Right lung (tissue), 10 donors: ENCODE measurements at places on chromosomes 7 and 10. TPM values are rescaled to one million over a fixed set of nuclear protein-coding genes. Genes with fewer than 3 reads are reported as not detected.

EBF3 gene
- 1.7 TPM for polyA plus RNA-seq

ABLIM1 gene
- polyA plus RNA-seq = 63.6 TPM

PTF1A gene
- not detected for polyA plus RNA-seq

THNSL1 gene
- 12.4 TPM for polyA plus RNA-seq

HOXA3 gene
- 36.6 TPM for polyA plus RNA-seq

GPR85 gene
- polyA plus RNA-seq = 2.7 TPM

DNA sequence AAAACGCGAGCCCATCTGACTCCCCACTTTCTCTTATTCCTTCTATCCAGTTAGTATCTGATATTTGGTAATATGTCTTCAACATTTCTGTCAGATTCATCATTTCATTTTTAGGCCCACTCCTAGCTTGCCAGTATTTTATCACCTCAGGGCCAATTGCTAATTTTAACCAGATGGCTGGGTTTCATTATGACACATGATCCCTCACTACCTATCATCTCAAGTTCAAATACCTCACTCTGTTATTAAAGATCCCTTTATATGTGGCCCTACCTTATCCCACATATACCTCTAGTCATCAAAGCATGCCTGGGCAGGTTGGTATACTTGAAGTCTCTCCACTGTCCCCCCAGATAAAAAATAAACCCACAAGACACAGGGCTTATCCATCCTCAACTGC, 104.9 kb downstream of the RNLS start:
- DNase-seq = no peak

DNA sequence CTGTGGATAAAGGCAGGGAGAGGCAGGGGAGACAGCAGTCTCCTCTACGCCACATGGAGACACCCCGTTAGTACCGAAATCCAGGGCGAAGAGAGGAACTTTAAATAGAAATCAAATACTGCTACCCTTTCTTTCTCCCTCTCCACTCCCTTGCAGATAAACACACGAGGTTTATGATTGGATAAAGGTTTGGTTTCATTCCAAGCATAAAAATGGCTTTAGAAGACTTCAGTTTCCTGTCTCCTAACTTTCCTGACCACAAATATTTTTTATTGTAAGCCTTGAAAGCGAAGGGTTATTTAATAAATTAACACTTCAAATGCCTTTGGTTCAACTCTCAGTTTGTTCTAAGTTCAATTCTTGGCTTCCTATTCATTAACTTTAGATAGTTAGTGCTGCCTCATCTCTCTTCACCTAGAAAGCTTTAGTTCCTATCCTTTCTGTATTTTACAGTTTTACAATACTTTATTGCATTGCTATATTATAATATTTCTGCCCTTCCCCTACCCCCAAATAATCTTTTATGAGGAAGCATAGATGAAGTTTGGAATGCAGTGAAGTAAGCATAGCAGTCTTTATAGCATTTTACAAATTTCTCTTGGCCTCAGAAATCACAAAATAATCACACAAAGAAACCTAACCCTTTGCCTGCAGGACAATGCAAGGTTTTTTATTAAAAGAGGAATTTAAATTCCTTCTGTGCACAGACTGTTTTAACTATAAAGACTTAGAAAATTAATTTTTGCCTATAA, 31.5 kb upstream of the ARID5B start:
- no peak for DNase-seq

DNA sequence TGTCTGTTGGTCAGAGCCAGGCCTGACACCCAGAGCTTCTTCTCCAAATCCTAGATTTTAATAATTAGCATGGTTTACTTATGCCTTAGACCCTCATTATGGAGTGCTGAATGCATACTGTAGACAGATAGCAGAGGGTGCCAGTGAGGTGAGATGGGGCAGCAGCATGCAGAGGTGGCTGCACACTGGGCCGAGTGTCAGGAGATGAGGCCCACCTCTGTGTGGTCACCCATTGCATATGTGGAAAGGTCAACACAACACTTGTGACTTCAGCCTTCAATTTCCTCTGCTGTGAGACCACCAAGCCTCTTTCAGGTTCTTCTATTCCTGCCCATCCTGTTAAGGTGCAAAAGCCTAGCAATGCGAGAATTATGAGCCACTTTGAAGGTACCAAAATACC, 39.7 kb upstream of the NMT2 start:
- DNase-seq = no peak

- no peak for DNase-seq
Measured at GRCh38 chr10:63641799-63642198, 120.6 kb downstream of the REEP3 start.

GRCh38 chr10:69908124-69908523, 106.4 kb downstream of the COL13A1 start:
- no peak for DNase-seq

DNA sequence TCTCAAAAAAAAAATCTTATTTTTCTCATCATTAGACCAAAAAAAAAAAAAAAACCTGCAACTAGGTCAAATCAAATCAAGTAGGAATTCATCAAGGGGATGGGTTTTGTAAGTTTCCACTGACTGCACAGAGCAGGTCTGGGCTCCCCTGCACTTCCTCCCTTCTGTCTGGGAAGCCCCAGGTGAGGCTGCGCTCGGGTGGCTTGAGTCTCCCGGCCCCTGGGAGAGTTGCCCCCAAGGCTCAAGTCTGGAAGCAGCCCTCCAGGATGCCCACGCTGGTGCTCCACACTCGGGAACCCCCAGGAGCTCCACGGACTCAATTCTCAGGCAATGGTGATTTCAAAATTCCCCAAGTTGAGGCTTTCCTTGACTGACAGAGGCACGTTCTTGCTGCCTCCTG, 41.7 kb upstream of the RBM33 start:
- DNase-seq = no peak

- no peak for DNase-seq
Measured at GRCh38 chr10:90286941-90287340, 570.9 kb downstream of the HTR7 start.

DNA sequence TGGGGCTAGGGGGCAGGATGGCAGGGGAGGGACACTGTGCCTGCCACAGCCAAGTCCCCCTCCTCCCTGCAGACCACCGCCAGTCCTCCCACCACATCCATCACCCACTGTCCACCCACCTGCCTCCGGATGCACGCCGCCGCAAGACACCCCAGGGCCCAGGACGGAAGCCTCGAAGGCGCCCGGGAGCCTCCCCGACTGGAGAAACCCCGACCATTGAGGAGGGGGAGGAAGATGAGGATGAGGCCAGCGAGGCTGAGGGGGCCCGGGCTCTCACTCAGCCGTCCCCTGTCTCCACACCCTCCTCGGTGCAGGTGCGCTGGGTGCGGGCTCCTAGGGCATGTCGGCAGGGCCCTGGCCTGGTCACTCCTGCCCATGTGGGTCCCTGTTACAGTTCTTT, 5.1 kb downstream of the SLC4A2 start:
- no peak for DNase-seq

GRCh38 chr10:123275136-123275564, 120.9 kb downstream of the BUB3 start:
- no peak for DNase-seq

GRCh38 chr7:28613262-28613661, 200.9 kb downstream of the CREB5 start:
- no peak for DNase-seq

DNA sequence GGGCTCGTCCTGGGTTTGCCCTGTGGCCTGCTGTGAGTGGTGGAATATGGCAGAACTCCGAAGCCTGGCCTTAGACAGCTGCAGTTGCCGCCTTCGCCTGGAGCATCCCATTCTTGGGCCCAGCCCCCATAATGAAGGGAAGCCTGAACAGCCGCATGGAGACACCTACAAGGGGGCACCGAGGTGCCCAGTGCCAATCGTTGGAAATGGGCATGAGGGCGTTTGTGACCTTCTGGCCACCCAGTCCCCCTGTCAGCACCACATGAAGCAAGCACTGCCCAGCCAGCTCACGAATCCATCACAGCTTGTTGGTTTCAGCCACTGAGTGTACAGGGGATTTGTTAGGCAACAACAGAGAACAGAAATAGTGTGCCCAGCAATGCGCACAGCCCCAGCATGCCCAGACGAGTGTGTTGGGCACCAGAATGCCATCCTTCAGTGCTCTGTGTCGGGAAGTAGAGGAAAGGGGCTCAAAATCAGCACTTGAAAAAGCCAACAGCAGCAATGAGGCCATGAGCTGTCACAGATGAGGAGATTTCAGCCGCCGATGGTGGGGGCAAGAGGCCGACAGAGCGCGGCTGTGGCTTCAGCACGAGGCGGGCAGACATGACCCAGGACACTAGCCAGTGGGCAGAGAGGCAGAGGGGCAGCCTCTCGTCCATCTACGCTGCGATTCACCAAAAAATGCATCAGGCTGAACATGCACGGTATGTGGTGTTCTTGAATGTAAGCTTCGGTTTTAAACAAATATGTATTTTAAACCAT, 91.2 kb downstream of the TNS3 start:
- DNase-seq = no peak

DNA sequence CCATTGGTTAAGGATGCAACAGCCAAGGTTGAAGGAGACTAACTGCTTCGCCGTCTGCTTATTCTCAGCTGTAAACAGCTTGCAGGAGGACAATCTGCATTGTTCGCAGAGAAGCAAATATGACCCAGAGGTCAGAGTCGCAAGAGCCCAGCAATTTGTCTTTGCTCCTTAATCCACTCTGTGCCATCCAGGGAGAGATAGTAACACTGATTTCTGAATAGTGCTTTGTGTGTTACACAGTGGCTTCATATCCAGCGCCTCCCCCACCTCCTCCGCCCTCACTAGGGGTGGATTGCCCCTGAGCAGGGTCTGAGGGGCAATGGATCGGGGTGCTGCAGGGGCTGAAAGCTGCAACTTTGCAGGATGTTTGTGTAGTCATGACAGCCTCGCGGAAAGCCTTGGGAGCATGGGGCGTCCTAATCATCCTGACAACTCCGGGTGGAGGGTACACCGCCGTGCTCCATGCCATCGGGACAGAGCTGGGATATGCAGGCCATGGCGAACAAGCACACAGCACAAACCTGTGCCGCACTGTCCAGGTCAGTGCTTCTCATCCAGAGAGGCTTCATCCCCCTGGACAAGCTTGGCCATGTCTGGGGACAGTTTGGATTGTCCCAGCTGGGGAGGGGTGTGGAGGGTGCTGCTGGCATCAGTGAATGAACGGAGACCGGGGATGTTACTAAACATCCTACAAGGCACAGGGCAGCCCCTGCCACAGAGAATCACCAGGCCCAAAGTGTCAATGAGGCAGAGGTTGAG, 103.1 kb upstream of the INSIG1 start:
- DNase-seq = no peak

GRCh38 chr10:71081229-71081560, 131.2 kb upstream of the UNC5B start:
- no peak for DNase-seq
